ENCODE measurements at places on chromosomes 1 and 21.

DNA sequence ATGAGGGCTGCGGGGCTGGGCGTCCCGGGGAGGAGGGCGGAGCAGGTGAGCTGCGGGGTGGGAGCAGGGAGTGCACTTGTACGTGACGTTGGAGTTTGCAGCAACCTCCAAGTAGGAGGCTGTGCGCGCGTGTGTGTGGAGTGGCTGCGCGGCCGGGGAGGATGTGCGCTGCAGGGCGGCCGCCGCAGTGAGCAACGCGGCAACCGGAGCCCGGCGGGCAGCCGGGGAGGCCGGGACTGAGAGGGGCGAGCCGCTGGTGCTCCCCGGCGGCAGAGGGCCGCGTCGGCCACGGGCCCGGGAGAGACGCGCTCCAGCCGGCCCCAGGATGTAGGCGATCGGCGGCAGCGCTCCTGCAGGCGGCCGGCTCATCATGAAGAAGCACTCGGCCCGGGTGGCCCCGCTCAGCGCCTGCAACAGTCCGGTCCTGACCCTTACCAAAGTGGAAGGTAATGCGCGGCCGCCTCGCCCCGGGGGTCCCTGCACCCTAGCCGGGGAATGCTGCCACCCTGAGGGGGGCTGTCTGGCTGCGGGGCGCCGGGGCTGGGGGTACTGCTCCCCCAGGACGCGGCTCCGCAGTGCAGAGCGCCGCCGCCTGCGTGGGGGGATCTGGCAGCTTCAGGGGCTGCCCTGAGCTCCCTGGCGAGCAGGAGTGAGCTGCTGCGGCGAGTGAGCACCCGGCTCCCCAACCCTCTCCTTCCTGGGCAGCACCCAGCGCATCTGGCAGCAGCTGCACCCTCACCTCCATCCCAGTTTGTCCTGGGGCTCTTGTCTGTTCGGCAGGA lies 158.9 kb upstream of the COA6 start:
- peak; percentile 11 for DNase-seq

GRCh38 chr1:9699361-9699760 lies 47.8 kb downstream of the PIK3CD start:
- DNase-seq = no peak

DNA sequence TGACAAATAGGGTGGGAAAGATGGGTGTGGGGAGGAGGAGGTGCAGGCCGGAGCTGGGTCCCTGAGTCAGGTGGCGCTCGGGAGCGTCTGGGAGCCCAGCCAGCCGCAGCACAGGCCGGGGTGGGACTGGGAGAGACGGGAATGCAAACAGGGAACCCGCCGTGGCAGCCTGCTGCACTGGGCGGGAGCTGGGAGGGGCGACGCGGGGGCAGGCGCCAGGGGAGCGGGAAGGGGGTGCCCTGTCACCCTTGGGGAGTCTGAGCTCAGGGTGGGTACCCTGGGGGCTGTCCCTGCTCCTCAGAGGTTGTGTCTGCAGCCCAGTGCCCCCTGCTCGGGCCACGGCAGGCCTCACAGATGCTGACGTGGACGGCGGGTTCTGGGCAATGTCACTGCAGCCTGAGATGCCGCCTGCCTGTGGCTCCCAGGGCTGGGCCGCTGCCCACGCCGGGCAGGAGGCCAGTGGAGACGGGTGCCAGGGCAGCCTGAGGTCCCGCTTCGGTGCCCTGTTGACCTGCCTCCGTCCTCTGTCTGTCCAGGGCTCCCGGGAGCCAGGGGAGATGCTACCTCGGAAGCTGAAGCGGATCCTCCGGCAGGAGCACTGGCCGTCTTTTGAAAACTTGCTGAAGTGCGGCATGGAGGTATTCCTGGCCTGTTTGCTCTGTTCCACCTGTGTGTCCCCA lies 16.6 kb upstream of the LRRC3 start:
- no peak for DNase-seq

DNA sequence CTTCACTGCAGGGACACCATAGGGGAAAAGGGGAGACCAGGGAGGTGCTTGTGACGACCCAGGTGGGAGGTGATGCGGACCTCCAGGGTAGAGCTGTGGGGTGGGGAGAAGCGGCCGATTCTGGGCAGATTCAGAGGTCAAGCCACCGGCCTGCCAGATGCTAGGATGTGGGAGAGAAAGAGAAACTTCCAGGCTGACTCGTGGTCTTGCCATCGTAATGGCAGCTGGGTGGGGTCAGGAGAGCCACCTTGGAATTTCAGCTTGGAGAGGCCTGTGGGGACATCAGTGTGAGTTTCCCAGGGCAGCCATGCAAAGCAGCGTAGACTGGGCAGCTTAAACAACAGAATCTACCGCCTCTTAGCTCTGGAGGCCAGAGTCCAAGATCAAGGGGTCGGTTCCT lies 258.0 kb upstream of the VAMP3 start:
- no peak for DNase-seq
